ENCODE measurements at places on chromosomes 2 and 18.

DNA sequence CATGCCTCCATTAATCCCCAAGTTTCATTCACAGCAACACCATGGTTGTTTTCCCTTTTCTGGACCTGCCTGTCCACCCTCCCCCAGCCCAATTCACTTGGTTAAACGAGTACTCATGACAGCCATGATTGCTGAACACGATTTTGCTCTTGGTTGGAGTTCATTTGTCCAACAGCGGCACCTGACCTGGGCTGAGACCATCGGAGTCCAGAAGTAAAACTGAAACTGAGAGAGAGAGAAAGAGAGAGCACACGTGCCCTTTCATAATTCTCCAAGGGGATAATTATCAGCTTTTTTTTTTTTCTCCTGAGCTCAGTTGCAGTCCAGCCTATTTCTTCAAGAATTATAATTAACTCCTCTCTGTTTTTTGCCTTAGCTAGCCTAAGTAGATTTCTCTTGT is 13.7 kb upstream of the KIF5C start:
- DNase-seq = no peak

- no peak for DNase-seq
Observed at GRCh38 chr2:222100704-222101699, 197.8 kb downstream of the PAX3 start.

DNA sequence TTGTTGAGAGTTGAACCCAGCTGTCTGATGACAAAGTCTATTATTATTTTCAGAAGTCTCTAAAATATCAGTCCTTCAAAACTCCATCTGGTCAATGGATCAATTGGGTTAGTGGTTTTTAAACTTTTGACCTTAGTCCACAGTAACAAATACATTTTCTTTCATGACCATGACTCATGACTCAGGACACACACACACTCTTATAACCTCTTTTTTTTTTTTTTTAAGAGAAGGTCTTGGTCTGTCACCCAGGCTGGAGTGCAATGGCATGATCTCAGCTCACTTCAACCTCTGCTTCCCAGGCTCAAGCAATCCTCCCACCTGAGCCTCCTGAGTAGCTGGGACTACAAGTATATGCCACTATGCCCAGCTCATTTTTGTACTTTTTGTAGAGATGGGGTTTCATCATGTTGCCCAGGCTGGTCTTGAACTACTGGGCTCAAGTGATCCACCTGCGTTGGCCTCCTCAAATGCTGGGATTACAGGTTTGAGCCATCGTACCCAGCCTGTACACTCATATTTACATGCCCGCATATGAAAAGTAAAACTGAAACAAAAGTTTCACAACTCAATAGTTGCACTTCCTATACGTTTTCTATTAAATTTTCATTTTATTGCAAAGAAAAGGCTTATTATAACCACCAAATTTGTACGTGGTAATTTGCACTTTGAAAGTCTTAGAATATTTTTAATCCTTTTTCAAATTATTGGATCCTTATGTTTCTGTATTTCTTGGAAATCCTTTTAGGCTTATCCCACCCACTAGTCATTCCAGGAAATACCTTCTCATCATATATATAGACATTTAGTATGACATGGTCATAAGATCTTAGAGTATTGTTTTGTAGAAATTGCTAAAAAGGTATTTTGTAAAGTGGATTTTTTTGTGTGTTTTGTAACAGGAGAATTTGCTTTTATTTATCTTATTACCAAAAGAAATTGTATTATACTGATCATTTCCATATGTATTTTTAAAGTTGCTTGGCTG is 199.0 kb downstream of the LPIN1 start:
- peak; percentile 1 for DNase-seq

DNA sequence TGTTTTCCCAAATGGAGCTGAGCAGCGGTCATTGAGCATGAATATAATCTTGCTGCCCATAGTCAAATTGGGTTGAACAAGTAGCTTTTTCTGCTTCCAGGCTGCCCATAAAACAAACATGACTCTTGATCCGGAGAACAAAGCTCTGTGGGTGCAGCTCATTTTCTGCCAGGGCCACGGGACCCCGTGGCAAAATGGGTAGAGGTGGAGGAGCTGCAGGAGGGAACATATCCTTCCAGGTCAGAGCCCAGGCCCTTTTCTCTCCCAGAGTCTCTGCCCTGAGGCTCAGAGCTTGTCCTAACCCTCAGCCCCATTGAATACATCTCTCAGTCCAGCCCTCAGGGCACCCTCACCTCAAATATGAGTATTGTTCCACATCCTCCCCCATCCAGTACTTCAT is 151.6 kb upstream of the TWIST2 start:
- DNase-seq = no peak

DNA sequence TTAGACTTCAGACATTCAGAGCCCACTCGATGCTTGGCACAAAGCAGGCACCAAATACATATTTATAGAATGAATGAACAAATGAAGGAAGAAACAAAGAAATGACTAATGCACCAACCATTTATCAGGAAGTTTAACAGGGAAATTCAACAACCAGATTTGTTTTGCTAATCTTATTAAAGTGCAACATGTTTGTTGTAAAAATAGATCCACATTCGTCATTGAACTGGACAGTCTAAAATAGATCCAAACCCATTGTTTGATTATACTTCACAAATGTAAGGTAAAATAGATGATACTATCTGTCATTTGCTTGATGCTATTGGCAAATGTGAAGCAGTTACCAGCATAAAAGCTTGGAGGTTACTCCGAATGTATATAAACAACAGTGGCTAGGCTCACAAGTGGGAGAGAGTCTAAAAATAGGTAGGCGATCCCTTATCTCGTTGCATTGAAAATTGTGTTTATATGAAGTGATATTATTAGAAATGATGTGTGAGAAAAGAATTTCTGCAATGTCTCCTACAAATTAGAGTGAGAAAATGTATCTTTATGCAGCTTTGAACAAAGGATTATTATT is 246.2 kb downstream of the NEDD4L start:
- DNase-seq = no peak

DNA sequence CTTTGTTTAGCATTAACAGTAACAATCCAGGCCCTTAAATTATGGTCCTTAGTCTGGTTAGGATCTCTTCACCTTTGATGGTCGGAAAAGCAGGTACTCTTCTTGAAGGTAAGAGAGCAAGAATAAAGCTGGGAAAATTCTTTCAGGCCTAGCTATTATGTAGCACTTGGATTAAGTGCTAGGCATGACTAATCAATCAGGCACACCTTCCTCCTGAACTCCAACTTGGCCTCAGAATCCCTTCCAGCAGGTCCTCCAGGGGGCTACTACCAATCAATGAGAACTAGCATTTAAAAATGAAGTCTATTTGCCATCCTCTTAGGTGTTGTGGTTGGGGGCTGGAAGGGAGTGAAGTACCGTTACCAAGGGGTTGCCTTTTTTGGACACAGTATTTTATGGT is 3.7 kb downstream of the SMYD1 start:
- no peak for DNase-seq

GRCh38 chr2:98632351-98632750 is 24.0 kb downstream of the UNC50 start:
- DNase-seq = no peak

- DNase-seq = no peak
Observed at GRCh38 chr2:99975386-99975785, 167.0 kb downstream of the AFF3 start.

DNA sequence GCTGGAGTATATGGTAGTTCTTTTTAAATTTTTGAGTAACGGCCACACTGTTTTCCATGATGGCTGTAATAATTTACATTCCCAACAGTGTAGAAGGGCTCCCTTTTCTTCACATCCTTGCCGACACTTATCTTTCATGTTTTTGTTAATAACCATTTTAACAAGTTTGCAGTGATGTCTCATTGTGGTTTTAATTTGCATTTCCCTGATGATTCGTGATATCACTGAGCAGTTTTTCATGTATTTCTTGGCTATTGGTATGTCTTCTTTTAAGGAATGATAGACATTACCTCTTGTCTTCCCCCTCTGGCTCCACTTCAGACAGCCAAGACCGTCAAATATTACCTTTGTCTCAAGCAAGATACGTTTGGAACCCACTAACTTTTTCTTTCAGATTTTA is 371.1 kb upstream of the NRP2 start:
- no peak for DNase-seq

- no peak for DNase-seq
Observed at GRCh38 chr2:226303707-226304106, 495.9 kb downstream of the IRS1 start.

GRCh38 chr2:217553679-217554078 is 449.1 kb downstream of the TNS1 start:
- DNase-seq = no peak

DNA sequence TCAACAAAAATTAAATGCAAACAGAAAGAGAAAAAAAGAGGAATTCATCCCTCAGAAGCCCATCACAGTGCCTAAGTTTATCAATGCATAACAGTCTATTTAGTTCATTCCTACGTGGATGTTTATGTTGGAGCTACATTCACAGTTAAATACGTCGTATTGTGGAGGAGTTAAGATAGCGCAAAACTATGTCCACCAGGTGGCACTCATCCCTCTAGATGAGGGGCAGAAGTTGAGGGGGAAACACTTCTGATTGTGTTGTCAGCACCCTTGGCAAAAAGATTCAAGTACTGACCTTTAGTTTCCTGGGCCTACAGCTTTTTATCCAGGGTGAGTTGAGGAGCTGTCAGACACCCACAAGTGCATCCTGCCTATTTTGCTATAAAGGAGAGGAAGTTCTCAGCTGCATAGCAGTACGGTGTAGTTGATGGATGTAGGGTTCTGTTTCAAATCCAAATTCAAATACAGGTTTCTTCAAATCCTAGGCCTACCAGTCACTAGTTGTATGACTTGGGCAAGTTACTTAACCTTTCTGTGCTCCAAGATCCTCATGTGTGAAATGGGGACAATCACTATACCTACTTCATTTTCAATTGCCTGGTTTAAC is 26.8 kb upstream of the MYO1B start:
- no peak for DNase-seq

DNA sequence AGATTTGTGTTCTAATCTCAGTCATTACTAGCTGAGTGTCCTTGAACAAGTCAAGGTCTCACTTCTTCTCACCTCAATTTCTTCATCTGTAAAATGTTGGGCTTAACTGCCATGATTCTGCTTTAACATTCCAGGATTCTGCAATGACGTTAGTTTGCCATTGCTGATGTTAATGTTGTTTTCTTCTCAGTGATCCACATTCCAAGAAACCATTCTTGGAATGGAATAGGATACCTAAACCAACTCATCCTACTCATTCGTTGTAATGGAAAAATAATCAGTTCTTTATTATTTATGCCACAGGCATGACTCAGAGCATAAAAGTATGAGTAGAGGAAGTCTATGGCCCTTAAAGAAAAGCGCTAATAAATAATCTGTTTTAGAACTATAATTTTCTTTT is 140.2 kb upstream of the ETAA1 start:
- no peak for DNase-seq

DNA sequence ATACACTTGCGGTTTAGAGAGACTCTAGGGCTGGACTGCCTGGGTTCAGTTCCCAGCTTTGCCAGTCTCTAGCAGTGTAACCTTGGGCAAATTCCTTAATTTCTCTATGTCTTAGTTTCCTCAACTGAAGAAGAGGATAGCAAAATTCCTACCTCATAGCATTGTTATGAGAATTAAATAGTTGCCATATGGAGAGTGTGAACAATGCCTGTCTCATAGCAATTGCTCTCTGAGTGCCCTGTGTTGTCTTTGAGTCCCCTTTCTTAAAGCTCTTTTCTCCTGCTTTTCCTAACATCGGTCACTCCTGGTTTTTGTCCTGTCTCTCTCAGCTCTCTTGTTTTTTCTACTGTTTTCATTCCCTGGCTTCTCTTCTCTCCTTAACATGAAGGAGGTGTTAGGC is 116.8 kb upstream of the ALPP start:
- no peak for DNase-seq

DNA sequence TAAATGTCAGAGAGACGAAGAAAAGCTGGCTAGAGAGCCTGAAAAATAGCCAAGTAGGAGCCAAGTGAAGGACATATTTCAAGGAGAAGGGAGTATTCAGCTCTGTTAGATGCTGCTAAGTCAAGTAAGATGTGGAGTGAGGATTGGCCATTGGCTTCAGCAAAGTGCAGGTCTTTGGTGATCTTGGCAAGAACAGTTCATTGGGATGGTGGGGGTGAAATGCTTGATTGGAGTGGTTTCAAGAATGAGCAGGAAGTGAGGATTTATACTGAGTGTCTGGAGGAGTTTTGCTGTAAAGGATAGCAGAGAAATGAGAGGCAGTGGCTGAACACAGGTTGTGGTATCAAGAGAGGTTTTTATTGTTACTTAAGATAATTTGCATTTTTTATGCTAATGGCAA is 139.7 kb downstream of the PRPF40A start:
- DNase-seq = no peak

DNA sequence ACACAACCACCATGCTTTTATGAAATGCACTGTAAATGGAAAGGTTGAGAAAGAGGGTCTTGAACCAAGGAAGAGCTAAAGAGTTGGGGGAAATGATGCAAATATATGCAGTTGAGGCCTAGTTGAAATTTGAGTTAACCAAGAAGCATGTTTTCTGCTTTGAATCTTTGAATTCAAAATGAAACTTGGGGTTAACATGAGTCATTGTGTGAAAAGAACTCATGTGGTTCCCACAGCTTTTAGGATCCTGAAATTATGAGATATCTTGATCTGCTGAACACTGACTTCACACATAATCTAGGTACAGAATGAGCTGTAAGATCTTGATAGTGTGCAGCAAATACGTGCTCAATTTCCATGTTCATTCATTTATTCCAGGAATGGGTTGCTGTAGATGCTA is 422.9 kb upstream of the TRIB2 start:
- DNase-seq = no peak

DNA sequence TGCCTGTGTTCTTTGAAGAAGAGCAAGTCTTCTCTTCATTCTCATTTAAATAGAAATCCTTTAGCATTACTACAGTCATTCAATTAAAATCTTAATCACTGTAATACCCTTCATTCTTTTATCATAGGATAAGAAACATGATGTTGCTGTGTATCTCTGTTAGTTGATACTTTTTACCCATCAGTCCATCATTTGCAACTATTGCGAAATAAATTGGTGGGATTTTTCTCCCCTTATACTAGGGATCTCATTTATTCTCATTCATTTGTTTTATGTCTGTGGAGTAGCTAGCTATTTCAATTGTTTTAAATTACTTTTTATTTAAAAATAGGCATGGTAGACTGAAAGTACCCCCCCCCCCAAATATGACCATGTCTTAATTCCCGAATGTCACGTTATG is 235.3 kb downstream of the KIAA1328 start:
- DNase-seq = no peak

GRCh38 chr18:62060820-62061219 is 126.0 kb downstream of the PIGN start:
- no peak for DNase-seq

GRCh38 chr2:12824351-12824777 is 107.6 kb downstream of the TRIB2 start:
- DNase-seq = no peak

GRCh38 chr2:221473451-221473850 is 98.7 kb downstream of the EPHA4 start:
- no peak for DNase-seq

DNA sequence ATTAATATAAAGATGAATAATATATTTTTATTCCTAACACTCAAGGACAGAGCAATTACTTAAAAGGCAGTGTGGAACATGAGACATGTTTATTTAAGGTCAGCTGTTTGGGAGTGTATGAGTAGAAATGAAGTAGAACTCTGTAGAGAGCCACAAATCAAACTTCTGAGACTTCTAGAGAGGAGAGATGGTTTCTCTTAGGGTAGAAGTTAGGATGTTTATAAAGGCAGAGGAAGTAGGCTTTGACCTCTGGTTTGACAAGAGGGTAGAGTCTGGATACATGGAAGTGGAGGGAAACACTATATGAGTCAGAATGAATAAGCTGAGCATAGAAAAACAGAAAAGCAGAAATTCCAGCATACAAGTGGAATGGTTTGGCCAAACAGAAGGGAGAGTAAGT is 262.1 kb upstream of the KLHL14 start:
- no peak for DNase-seq

- DNase-seq = no peak
Observed at GRCh38 chr2:46125798-46126197, 171.4 kb upstream of the EPAS1 start.

Measured in stimulated activated naive B cell treated with anti-CD40 and anti-IgM and Interleukin-4, amounts not matched to agents 10 μg/mL and 1 μg/mL and 100 μg/mL, for 72 hours (primary cell).